ENCODE measurements at places on chromosomes 5 and 9.

GRCh38 chr5:14064841-14065240 lies 78.3 kb upstream of the TRIO start:
- no peak for DNase-seq

- peak; percentile 27 for DNase-seq
These were observed 84.7 kb downstream of the CSNK1A1 start for GRCh38 chr5:149466457-149466972.

- no peak for DNase-seq
These were observed at the start of gene S100Z for GRCh38 chr5:76849419-76850291. Gene S100Z (plus strand): TSS chr5:76850014. CDS start chr5:76875360, 25,346 bp downstream.

DNA sequence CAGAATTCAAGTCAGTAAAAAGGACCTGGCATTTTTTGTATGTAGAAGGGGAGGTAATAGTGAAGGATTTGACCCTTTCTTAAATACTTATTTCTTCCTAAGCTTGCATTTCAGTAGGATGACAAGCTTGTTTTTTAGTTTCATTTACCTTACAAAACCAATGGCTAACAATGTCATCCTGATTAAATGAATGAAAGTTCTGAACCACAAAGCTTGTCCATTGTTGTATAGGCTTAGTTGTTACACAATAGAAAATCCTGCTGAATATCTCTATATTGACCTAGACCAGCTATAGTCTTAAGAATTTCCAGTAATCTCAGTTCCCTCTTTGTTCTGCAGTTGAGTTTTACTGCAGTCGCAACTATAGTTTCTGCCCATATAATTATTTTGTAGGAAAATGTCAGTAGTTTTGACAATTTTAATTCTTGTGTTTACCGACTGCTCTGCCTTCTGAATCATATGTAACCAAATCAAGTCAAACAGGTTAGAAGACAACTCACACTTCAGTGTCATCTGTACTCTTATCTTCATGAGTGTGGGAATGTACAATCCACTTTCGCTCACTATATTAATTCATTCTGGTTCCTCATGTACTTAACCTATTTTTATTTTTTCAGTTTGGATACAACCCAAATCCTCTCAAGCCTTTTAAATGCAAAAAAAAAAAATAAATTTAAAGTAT lies 195.7 kb downstream of the CD180 start:
- no peak for DNase-seq

DNA sequence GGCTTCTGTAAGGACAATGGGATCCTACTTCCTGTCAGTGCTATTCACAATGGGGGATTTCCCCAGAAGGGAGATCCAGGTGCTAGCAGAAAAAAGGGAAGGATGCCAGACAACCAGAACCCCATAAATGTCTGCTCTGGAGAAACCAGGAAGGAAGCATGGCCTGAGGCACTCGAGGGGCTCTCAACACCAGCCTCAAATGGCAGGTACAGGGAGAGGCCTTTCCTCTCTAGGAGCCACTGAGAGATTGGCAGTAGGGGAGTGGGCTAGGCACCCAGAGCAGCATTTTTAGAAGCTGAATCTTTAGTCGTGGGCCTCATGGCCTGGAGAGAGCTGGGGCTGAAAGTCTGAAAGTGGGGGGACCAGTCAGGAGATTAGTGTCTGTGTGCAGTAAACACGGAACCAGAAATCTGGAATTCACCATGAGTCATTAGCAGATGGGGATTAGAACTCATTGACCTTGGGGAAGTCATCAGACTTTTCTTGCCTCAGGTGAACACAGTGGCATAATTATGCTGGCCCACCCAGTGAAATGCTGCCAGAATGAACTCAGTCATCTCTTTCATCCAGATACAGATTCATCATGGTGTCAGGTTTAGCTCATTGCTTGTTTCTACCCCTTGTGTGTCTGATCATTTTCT lies 28.3 kb downstream of the ARHGEF28 start:
- no peak for DNase-seq

GRCh38 chr5:17186256-17186655 lies 31.2 kb upstream of the BASP1 start:
- peak; percentile 72 for DNase-seq

- DNase-seq: no peak
These were observed 38.4 kb upstream of the CDC42SE2 start for GRCh38 chr5:131225282-131225974.

DNA sequence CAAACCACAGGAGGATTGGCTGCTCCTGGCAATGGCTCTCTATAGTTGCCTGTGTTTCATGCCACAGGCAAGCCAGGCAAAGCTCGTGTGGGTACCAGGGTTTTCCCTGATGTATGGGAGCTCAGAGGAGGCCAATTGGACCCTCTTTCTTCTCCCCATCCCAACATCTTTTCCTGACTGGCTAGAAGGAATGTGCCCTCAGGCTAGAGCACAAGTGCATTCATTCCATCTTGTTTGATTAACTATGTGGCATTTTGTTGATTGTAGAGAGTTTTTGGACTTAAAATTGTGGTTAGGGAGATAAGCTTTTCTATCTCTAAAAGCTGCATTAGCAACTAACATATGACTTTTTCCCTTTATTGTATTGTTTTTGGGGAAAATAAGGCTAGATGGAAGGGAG lies 561.3 kb downstream of the PSAT1 start:
- no peak for DNase-seq
